ENCODE measurements at places on chromosomes 7 and 10.

DNA sequence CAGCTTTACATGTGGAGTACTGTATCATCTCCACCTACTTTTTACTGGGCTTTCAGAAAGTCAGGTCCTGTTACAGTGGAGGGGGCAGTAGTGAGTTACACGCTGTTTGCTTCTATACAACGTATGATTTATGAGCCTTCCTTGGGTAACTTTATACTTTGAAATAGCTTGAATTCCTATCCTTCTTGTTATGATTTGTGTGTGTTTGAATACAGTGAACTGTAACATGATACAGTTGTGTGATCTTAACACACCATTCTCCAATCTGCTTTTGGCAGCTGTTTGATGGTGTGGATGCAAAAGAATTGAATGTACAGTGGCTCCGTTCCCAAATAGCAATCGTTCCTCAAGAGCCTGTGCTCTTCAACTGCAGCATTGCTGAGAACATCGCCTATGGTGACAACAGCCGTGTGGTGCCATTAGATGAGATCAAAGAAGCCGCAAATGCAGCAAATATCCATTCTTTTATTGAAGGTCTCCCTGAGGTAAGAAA is 41.7 kb downstream of the SP8 start:
- no peak for DNase-seq

- no peak for DNase-seq
Observed at GRCh38 chr7:106057962-106058927, 53.9 kb downstream of the SYPL1 start.

- DNase-seq, result no peak
Observed at GRCh38 chr10:36141856-36142560, 499.9 kb upstream of the FZD8 start.

GRCh38 chr10:112215342-112215774 is 31.8 kb upstream of the GPAM start:
- no peak for DNase-seq

DNA sequence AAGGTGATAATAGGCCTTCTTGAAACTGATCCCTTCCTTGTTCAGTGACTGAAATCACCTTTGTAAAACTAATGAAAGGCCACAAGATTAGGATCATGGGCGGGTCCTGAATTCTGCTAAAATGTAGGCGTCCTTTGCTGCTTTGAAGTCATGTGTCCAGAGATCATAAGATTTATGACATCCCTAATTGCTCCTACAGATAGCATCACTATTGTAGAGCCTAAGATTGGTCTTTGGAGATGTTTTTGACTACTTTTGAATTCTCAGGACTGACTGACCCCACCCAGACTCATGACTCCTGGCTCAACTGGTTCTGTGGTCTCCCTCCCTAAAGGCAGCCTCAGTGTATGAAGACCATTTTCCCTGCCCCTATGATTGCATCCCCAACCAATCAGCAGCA is 322.6 kb upstream of the SEMA3D start:
- no peak for DNase-seq

- no peak for DNase-seq
Observed at GRCh38 chr7:44143646-44144250, 2.6 kb upstream of the MYL7 start.

GRCh38 chr7:16975712-16976111 is 93.9 kb upstream of the AGR3 start:
- DNase-seq, result no peak

- no peak for DNase-seq
Observed at GRCh38 chr10:393787-394438, 258.7 kb downstream of the ZMYND11 start.

DNA sequence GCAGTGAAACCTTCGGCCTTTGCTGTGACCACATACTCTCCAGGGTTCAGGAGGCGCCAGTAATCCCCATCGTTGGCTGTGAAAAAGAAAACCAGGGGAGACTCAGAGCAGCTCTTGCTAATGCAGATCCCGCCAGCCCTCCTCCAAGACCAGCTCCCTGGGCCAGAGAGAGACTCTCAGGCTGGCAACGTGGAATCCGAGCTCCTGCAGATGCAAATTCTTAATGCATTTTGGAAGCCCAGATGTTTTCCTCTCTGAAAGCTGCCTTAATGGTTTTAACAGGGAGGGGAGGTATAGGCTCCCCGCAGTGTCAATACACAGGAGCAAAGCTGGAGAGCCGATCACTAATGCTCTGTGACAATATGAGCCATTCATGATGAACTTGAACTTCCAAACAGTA is 80.8 kb downstream of the GPR26 start:
- no peak for DNase-seq

DNA sequence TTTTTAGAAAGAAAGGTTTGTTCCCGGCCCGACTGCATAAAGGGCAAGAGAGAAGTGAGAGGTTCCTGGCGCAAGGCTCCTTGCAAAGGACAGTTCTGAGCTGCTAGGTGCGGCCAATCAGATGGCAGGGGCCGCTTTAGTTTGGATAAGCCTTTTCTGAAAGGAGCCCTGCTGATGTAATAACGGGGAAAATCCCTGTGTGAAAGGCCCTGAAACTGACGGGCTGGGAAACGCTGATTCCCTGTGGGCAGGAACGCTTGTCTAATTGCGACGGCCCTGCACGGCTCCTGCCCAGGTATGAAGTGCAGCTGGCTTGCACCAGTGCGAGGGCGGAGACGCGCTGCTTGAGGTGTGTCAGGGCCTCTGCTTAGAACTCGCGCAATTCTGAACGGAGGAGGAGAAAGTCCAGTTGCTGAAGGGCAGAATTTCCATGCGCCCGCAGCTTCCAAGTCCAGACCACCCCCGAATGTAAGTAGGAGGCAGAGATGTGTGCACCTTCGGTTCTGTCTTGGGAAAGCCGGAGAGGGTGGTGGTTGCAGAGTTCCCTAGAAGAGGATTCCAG is 30.5 kb downstream of the TACC2 start:
- DNase-seq, result no peak

- DNase-seq, result no peak
Observed at GRCh38 chr10:88848499-88848898, 3.1 kb downstream of the ANKRD22 start.

DNA sequence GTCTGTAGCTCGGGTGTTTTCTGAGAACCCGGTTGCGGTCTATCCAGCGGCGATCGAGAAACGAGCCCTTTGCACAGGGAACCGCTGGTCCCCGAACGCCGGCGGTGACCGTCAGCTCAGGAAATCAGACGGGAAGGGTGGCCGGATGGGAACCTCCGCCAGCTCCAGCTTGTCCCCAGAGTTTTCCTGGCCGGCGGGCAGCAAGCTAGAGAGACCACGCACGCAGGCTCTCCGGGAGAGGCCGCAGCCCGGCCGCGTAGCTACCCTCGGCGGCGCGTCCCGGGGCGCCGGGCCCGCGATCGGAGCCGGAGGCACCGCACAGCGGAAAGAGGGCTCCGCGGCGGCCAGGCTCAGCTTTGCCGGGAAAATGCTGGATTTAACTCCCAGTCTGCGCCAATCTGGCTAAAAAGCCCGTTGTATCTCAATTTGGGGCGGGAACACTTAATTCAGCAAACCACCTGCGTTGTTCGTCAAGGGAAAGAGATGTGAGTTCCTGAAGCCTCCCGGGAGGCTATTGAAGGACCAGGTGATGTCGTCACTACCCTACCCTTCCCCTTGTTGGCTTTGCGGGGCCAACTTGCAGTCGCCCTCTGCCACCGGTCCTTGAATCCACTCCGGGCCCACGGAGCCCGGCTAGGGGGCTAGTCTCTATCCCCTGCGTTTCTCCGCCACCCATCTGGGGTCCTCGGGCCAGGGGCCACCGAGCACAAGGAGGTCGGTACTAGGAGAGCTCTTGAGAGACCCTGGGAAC is 859 bp upstream of the CH25H start:
- DNase-seq, result no peak

DNA sequence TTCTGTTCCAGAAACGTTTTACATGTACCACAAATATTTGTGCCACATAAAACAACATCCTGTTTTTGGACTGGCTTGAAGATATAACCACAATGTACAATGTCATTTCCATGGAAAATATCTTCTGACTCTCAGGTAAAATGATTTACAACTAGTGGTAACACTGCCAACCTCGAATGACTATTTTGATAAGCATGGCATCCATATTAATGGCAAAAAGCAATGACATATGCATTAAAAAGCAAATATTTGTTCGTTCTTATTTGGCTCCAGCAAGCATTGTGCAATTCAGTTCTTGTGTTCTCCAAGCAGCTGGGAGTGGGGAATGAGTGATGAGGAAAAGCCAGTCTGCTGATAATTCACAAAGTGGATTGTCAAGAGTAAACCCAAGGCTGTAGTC is 289.0 kb downstream of the PLXDC2 start:
- DNase-seq, result no peak

DNA sequence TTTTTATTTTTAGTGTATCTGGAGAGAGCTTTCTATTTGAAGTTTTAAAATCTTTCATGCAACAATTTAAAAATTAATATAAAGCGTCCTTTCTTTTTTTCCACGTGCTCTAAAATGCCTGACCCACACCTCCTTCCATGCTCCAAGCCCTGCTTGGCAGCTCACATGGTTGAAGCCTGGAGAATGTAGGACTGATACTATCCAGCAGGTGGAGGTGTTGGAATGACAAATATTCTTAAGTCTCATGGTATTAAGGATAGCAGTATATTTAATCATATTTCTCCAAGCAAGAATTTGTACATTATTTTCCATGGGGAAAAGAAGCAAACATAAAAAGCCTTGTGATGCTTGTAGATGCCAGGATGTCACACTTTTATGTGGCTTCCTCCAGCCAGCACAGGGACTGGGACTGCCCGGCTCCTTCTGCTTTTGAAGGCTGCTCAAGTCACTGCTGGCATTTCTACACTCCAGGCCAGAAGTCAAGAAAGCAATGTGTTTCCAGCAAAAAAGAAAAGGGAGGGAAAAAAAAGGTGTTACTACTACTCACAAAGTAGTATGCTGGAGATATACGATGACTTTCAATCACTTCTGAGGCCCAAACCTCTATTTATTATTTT is 49.7 kb downstream of the BZW2 start:
- no peak for DNase-seq

- DNase-seq, result no peak
Observed at GRCh38 chr10:106502641-106503040, 661.9 kb downstream of the SORCS1 start.

DNA sequence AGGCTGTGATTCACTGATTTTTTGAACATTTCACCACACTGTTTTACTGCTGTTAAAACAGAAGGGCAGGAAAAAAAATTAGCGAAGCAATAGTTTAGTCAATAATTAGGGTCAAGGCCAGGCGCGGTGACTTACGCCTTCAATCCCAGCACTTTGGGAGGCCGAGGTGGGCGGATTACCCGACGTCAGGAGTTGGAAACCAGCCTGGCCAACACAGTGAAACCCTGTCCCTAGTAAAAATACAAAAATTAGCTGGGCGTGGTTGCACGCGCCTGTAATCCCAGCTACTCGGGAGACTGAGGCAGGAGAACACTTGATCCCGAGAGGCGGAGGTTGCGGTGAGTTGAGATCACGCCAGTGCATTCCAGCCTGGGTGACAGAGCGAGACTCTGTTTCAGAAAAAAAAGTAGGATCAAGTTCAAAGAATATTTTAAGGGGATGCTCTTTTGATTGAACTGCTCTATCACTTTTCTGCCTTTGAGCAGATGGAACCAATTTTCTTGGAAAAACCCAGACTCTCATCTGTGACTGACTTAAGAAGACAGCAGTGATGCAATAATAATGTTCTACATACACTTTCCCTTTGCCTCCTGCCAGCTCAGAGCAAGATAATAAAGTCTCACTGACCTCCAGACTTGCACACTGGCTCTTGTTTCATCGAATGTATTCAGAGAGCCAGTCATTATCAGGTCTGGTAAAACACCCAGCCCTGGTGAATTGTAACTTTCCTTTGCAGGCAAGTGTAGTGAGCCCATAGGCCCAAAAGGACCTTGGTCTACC is 1.6 kb upstream of the PPA1 start:
- DNase-seq, result no peak

GRCh38 chr10:114635101-114635500 is 23.0 kb downstream of the ABLIM1 start:
- no peak for DNase-seq

DNA sequence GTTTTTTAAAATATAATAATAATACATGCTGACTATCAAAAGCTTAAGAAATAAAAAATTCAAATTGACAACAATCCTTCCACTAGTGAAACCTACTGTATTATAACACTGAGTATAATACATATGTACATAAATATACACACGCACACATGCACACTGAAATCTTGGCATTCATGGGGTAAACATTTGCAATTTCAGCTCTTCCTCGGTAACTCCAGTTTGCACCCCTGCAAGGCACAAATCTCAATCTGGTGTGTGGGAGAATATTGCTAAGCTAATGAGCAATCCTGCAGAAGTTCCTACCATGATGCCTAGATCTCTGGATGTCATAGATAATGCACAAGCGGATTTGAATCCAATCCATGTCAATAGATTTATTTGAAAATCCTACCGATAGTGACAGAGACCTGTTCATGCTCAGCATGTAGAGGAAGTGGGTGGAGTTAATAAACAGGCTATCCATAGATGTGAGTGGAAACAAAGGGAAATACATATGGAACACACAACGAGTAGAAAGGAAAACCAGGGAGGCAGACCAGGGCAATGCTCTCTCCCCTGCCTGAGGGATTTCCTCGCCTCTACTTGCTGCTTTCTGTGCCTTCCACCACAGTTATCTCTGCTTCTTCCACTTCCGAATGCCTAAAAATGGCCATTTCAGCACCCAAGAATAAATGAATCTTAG is 38.1 kb upstream of the LANCL2 start:
- DNase-seq, result no peak

- DNase-seq, result no peak
Observed at GRCh38 chr7:47227762-47228177, 354.1 kb downstream of the TNS3 start.

DNA sequence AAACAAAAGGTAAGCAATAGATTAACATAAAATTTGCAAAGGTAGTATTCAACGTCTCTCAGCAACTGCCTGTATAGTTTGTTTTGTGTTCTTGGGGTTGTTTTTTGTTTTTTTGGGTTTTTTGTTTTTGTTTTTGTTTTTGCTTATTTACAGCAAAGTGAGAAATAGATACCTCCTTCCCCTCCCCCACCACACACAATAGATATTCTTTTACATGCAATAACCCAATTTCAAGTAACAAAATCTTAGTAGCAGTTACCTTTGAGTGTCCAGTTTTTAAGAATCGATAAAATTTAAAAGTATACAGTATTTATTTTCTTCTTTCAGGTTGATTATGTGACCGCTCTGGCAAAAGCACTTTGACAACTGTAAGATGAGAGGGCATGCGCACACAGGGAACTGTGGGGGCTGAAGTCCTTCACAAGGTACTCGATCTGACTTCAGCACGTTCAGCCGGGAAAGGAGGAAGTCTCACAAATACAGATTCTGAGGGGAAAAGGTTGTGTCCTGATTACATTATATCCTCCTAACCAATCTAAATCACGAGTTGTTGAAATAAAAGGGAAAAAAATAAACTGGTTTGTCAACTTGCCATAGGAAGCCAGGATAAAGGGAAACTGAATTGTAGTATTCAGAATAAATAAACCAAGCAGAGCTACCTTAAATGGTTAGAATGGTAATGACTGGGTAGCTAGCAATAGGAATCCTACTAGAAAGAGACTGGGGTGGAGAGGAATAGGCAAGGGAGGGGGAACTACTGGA is 47.8 kb downstream of the CPEB3 start:
- peak; percentile 45 for DNase-seq

Data from NCI-H1417 treated with DMSO at 0.1 percent for 48 hours (cell line).